Fibroblast of upper back skin (primary cell): ENCODE measurements at places on chromosomes 1 and 21.

DNA sequence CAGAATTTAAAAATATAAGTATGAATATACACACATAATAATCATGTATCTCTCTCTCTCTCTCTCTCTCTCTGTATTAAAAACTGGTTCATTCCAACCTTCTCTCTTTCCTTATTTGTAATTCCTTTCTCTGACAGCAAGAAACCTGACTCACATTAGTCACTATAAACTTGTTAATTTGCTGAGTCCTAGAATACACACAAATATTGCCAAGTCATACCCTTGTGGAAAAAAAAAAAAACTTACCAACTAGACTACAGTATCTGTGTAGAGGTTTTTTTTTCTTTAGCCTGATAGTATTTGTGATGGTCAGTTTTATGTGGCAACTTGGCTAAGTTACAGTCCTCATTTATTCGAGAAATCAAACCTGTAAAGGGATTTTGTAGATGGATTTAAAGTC lies 26.3 kb upstream of the NHLH2 start:
- DNase-seq, result no peak

DNA sequence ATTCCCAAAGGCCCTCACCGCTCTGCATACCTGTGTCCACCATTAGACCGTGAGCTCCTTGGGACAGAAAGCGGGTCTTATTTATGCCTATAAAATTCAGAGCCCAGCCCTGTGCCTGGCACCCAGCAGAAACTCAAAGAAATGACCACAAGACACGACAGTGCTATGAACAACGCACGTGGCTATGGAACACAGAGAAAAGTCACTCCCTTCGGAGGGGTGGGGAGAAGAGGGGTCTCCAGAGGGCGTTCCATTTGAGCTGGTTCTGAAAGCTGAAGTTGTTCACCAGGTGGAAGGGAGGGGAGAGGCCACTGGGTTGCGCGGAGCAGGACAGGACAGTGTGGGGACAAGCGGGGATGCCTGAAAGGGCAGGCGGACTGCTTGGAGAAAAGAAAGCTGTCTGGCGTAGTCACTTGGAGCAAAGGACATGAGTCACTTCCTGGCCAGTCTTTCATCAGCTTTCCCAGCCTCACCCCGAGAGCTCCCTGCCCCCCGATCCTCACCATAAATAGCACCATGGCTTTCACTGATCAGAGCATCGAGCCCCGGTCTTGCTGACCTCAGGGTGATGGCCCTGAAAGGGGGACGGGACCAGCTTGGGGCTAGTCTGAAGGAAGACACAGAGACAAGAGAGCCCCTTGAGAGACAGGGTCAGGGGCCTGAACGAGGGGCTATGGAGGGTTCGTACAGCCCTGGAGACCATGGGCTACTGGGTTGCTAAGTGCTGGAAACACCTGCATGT lies 28.5 kb downstream of the ECE1 start:
- DNase-seq, result peak; percentile 92

- DNase-seq, result no peak
Measured at GRCh38 chr1:173212952-173213491, 5.9 kb upstream of the TNFSF4 start.

DNA sequence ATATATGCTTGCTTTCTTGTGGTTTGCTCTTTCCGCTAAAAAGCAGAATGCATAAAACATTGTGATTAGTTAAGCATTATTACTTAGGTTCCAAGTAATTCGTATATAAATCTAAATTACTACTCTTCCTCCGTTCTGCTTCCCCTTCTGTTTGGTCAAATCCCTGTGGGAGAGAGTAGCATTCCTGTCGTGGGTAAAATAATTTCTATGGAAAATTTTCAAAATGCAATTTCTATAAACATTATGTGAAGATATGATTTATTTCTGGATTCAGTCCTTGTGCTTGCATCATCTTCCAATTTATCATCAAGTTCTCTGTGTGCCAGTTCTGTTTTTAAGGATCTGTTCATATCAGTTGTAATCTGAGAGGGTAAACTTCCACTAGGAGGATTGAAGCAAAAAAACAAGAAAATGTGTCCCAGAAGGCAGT lies 7.2 kb upstream of the WARS2 start:
- peak; percentile 64 for DNase-seq

DNA sequence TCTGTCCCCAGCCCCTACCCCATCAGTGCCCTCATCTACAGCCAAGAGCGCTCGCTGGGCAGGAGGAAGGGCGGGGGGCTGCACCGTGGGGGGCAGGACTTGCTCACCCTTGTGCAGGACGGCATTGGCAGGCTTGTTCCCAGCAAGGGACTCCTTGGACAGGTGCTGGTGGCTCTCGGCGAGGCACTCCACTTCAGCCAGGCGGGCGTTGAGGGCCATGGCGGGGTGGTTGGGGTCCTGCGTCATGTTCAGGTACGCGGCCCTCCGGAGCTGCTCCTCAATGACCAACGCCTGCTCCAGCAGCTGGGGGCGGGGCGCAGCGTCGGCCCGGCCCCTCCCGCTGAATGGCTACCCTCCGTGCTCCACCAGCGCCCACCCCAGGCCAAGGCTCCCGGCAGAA lies 64.0 kb downstream of the KCNAB2 start:
- no peak for DNase-seq
